ENCODE measurements at places on chromosomes 2 and 18.

- DNase-seq: no peak
Measured at GRCh38 chr2:28608500-28609424, 112.9 kb downstream of the PLB1 start.

DNA sequence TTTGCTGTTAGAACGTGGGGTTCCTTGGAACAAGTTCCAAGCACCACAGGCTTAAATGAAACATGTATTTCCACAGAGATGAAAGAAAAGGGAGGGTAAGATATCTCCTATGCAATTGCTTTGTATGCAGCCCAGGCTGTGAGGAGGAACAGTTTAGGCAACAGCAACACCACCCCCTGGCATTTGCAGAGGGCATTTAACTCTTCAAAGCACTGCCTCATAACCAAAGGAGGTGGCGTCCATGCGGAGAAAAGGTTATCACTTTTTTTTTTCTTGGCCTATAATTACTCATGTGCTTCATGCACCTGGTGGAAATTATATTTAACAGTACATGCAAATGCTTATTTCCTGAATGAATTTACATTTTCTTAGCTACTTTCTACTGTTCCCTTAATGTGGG is 286.0 kb downstream of the LPIN1 start:
- no peak for DNase-seq

DNA sequence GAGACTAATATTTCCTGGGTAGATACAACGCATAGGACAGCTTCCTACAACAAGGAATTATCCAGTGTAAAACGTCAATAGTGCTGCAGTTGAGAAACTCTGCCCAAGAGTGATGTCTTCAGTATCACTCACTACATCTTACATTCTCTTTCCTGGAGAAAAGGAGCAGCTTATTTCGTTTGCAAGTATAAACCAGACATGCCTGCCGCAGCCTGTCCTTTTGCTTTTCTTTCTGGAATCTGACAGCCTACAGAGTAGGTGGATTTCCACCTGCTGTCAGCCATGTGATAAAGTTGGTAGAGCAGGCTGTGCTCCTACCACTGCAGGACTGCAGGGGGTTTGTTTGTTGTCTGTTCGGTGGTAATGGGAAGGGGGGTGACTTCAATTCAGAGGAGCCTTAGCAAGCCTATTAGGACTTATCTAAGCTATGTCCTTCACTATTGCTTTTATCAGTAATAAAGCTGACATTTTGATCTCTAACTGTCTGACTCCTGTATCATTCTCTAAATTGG is 439.1 kb downstream of the GRB14 start:
- no peak for DNase-seq

GRCh38 chr2:8453904-8454302 is 228.0 kb upstream of the ID2 start:
- no peak for DNase-seq

- no peak for DNase-seq
Measured at GRCh38 chr2:207334624-207335371, 169.1 kb upstream of the KLF7 start.

- DNase-seq: no peak
Measured at GRCh38 chr18:58229162-58229561, 185.1 kb downstream of the NEDD4L start.

DNA sequence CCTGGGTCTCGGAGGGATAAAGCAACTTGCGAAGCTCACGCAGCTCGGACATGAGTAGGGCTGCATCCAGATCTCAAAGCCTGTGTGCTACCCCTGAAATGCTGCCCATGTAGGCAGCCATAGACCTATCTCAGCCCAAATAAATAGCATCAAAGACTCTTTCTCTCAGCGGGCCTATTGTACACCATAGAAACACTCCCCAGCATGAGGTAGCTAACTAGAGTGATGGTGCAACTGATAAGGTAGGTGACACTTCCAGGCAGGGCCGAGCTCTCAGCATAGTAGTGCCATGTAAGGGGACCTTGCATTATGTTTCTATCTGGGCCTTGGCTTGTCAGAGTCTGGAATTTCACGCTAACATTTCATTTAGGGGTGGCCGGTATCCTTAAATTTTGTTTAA is 52.4 kb downstream of the RABL2A start:
- no peak for DNase-seq

- DNase-seq: no peak
Measured at GRCh38 chr2:200852605-200853004, 11.9 kb downstream of the CLK1 start.

GRCh38 chr2:224937887-224938286 is 104.4 kb downstream of the DOCK10 start:
- DNase-seq: no peak

GRCh38 chr2:55530539-55531081 is 11.1 kb downstream of the CFAP36 start:
- DNase-seq: no peak

DNA sequence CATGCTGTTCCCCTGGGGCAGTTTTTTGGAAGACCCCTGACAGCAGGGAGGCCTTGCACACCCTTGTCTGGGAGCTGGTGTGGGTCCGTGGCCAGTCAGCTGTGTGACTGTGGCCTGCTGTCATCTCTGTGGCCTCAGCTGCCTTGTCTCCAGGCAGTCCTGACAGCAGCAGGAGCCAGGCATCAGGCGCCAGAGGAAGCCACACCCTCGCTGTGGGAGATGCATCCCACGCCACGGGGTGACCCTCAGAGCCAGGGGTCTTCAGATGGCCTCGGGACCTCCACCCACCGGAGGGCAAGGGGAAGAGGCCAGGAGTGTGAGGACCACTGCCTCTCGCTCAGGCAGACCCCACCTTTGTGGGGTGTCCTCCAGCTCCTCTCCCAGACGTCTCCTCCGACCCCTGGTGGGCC is 5.0 kb downstream of the BOK start:
- no peak for DNase-seq

GRCh38 chr18:58569490-58569911 is 59.4 kb downstream of the ALPK2 start:
- no peak for DNase-seq

GRCh38 chr18:35511428-35511827 is 13.7 kb upstream of the INO80C start:
- DNase-seq: no peak

- no peak for DNase-seq
Measured at GRCh38 chr18:13280070-13280795, 61.7 kb downstream of the LDLRAD4 start.

GRCh38 chr18:49725809-49726674 is 87.3 kb downstream of the ACAA2 start:
- no peak for DNase-seq

- no peak for DNase-seq
Measured at GRCh38 chr2:128660836-128661235, 342.2 kb upstream of the HS6ST1 start.

- DNase-seq: no peak
Measured at GRCh38 chr2:66696374-66696773, 261.4 kb downstream of the MEIS1 start.

DNA sequence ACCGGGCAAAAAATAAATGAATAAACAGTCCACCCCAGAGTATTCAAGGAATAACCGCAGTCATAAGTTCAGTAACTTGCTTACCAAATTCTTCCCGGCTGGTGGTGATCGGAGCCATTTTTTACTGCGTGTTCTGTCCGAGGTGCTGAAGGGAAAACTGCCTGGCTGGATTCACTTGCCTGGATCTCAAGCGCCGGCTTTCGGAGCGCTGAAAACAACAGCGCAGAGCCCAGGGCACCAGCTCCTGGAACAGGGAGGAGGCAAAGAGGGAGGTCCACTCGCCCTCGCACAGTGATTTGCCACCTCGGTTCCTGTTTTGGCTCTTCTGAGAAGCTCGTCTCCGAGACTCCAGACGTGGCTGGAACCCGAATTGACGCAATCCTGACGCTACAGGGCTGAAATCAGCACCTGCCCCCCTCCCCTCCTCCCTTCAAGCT is at the start of gene SYT4:
Gene SYT4, minus strand, starts transcription at position 327 of the 437 bp plus-strand sequence. Its CDS starts 209 bp downstream, at position 118.
- DNase-seq: no peak

- DNase-seq: no peak
Measured at GRCh38 chr2:227473122-227473461, 1.1 kb downstream of the AGFG1 start.

DNA sequence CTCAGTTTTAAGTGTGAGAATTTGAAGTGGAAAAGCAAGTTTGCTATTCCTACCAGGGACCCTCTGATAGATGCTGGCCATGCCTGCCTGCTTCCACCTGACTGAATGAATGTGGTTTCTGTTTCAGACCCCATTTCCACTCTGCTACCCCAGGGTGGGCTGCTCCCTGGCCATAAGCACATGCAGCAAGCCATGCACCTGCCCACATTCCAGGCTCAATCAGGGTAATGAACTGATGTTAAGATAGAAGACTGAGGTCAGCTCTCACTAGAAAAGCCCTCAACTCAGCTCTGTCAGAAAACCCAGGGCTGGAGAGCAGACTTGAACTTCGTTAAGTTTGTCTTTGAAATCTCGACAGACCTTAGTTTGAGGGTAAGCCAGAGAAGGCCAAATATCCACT is 333.9 kb downstream of the CYRIA start:
- no peak for DNase-seq

All from stimulated activated CD8-positive, alpha-beta memory T cell treated with anti-CD3 and anti-CD28 coated beads, Interleukin-2, amount 100 ng/mL, for 48 hours (primary cell).